ENCODE measurements at places on chromosomes 11 and 22. TPM values are rescaled to one million over a fixed set of nuclear protein-coding genes. Genes with fewer than 3 reads are reported as not detected.

GRCh38 chr11:129249351-129249750, 57.2 kb upstream of the ARHGAP32 start:
- DNase-seq, result peak; percentile 92

Gene HIC2
- 3.7 TPM for total RNA-seq

Gene CRACR2B
- total RNA-seq, result 0.38 TPM

Gene PRDM11
- 3.7 TPM for total RNA-seq

Data from GM23248 (cell line).